Thoracic aorta (tissue), 2 donors: ENCODE measurements at places on chromosomes 13 and 19. TPM values are rescaled to one million over a fixed set of nuclear protein-coding genes. Genes with fewer than 3 reads are reported as not detected.

Gene DLEU7
- 0.14 TPM for total RNA-seq

DNA sequence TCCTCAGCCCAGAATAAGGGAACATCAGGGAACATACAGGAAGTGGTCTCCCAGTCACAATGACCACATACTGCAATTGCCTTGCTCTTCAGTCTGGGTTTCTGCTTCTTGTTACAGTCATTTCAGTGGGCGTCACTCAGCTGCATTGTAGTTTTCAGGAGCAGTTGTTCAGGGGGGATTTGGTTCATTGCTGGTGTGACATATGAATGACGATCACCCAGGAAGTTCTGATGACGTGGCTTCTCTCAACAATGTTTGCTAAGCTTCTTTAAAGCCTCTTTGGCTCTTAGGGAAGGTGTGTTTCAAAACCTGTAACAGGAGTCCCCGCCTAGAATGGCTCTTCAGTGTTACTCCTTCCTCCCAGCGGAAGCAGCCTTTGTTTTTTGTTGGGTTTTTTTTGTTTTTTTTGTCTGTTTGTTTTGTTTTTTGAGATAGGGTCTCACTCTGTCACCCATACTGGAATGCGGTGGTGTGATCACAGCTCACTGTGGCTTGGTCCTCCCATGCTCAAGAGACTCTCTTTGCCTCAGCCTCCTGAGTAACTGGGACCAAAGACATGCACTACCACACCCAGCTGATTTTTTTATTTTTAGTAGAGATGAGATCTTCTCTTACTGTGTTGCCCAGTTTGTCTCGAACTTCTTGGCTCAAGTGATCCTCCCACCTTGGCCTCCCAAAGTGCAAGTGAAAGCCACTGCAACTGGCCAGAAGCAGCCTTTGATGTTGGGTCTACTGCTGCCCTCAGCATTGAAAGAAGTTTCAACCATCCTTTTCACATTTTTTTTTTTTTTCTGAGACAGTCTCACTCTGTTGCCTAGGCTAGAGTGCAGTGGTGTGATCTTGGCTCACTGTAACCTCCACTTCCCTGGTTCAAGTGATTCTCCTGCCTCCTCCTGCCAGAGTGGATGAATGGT, 1.4 kb upstream of the SCEL start:
- no peak for DNase-seq

- DNase-seq: no peak
Observed at GRCh38 chr13:33179463-33179862, 106.1 kb downstream of the STARD13 start.

DNA sequence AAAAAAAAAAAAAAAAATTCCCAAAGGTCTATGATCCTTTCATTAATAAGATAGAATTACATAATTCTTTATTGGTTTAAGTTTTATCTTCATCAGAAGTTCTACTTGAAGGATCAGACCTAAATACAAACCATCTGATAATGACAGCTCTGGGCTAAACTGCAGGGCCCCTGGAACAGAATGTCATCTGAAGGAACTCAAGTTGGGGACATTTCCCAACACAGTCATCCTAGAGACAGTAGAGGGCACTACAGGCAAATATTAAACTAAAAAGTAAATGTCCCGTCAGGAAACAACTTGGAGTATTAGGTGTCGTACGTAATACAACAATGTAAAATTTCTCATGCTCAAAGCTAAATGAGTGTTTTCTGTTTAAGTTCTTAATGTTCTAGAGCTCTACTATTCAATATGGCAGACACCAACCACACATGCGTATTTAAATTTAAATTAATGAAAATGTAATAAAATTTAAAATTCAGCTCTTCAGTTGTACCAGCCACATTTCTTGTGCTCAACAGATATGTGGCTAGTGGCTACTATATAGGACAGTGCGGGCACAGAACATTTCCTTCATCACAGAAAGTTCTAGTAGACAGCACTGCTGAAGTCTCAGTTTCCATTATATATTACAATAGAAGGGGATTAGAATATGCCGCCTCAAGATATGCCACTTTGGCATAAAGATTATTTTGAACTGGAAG, 21.8 kb upstream of the NAXD start:
- no peak for DNase-seq

Gene ACP7
- total RNA-seq: not detected

DNA sequence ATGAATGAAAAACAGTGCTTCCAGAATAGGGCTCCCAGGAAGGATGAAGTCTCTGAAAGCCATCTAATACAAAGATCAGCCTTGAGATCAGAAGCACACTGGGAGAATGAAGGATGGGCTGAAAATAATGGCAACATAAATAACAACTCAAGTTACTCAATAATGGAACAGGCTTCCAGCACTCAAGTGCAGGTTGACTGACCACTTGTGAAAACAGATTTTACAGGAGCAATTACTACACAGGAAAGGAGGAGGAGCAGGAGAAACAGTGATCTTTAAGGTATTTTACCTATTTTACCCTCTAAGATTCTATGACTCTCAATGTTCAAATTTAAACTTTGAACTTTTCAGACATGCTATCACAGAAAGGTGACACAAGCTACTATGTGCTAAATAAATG, 106.0 kb downstream of the USP12 start:
- no peak for DNase-seq

DNA sequence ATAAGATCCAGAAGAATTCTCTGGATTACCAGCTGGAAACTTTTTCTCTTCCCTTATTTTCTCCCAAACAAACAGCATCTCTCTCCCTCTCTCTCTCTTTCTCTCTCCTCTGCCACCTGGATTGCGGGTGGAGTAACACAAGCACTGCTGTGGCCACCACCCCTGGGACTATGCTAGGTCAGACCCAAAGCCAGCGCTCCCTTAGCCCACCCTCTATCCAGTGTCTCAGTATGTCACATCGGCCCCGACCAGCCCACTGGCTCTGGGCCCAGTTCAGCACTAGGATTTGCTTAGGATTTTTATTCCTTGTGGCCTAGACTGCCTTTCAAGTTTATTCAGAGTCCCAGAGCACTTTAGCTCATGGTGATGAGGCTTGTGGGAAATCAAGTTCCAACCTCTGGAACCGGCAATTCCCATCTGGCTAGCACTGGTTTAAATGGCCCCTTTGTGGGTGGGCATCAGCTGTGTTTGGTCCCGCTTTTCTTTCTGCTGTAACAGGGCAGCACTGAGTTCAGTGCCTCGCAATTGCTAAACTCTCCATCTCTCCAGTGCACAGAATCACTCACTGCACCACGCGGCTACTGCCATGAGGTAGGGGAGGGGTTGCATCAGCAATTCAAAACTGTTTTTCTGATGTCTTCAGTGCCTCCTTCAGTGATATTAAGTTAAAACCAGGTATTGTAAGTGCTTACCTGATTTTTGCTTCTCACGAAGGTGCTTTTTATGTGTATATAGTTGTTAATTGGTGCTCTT, 1623.1 kb downstream of the SLITRK5 start:
- DNase-seq: no peak

DNA sequence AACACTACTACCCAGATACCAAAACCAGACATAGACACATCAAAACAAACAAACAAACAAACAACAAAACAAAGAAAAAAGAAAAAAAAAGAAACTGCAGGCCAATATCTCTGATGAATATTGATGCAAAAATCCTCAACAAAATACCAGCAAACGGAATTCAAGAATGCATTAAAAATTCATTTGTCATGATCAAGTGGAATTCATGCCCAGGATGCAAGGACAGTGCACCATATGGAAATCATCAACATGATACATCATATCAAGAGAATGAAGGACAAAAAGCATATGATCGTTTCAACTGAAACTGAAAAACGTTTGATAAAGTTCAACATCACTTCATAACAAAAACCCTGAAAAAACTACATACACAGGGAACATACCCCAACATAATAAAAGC, 48.9 kb upstream of the CEACAM21 start:
- no peak for DNase-seq

- no peak for DNase-seq
Observed at GRCh38 chr19:3710265-3710812, 2.2 kb downstream of the TJP3 start.

- DNase-seq: no peak
Observed at GRCh38 chr19:13037161-13037560, 41.9 kb downstream of the NFIX start.

Gene IZUMO2
- not detected for total RNA-seq

DNA sequence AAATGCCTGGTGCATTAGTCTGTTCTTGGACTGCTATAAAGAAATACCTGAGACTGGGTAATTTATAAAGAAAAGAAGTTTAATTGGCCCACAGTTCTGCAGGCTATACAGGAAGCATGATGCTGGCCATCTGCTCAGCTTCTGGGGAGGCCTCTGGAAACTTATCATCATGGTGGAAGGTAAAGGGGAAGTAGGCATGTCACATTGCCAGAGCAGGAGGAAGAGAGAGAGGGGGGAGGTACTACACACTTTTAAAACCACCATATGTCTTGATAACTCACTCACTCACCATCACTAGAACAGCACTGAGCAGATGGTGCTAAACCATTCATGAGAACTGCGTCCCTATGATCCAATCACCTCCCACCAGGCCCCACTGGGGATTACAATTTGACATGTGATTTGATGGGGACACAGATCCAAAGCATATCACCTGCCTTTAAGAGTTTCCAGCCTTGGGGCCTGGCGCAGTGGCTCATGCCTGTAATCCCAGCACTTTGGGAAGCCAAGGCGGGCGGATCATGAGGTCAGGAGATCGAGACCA, 219.0 kb downstream of the KATNAL1 start:
- no peak for DNase-seq

DNA sequence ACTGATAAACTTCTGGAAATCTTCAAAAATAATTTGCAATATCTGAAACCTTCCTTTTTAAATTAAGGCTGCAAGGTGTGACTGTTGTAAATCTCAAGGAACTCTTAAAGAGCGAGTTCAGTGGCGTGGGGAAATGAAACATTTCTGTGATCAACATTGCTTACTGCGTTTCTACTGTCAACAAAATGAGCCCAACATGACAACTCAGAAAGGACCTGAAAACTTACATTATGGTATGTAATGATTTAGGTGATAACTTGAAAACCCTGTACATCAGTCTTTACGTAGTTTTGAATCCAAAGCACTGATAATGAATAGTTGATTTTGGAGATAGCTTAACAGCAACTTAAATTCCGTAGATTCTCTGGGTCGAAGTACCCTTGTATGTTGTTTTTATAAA, 92.8 kb downstream of the ZMYM2 start:
- DNase-seq: no peak

Gene IGSF23
- total RNA-seq: not detected

Gene OVOL3
- not detected for total RNA-seq

Gene ZNF230
- 7.9 TPM for total RNA-seq

DNA sequence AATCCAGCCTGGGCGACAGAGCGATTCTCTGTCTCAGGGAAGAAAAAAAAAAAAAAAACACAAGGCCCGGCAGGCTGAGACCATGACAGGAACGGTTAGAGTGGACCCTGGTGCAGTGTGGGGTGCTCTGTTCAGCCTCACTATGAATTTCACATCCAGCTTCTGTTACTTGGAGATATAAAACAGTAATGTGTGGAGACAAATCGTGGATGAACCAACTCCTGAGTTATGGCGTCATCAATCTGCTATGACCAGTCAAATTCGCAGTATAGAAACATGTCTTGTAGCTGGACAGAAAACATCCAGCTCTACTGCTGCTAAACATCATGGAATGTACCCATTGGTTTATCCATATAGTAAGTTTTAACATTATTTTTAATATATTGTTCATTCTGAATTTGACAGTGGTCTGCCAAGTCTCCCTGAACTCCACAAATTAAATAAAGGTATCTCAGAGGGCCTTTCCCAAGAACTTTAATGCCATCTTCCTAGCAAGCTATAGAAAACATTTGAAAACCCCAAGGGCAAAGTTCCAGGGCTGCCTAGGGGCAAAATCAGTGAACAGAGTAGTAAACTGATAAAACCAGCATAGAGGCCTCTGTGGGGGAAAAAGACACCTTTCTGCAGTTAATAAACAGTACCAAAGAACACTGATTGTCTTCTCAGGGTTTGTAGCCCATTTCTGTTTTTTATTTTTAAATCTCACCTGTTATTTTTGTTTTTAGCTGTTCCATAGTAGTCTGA, 75.8 kb downstream of the LRCH1 start:
- no peak for DNase-seq

Gene IQCN
- 8.7 TPM for total RNA-seq

DNA sequence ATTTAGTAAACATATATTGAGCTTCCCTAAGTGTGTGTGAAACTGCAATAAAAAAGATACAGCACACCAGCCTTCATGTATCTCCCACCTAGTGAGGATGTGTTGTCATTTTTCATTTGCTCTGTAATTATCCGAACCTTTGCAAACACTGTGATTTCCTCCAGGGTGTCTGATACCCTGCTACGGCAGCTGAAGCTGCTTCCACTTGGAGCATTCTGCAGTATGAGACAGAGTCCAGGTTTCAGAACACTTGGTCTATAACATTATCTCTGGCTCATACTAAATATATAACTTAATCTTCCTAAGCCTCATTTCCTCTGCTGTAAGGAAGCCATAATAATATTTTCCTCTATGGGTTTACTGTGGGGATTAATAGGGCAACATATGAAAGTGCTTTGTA, 1338.1 kb upstream of the SLC10A2 start:
- DNase-seq: no peak

DNA sequence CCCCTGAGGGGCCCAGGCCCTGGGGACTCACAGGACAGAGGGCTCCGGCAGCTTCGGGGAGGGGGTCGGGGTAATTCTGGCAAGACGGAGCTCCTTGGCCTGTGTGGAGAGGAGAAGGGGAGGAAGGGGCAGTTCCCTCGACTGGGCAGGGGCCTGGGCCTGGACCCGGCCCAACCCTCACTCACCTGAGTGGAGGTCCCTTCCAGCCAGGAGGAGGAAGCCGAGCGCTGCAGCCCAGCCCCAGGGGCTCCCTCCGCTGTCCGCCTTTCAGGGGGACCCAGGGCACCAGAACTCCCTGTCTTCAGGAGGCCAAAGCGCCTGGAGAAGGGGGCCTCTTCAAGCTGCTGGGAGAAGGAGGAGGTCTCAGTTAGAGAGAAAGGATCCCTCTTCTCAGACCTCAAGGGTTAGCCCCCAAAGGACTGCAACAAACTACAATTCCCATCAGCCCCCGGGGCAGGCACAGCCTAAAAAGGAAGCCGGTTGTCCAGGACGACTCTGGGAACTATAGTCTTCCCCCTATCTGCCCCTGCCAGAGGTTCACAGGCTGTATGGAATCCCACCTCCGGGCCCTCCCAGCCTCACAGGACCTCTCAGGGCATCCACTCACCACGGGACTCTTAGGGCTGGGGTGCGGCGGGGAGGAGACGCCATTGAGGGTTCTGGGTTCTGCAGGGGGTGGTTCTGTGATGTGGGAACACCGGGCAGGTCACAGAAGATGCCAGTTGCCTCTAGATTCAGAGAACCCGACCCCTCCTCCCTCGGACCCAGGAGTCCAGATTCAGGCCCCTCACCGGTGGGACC, 19.8 kb downstream of the EPS8L1 start:
- no peak for DNase-seq

- DNase-seq: no peak
Observed at GRCh38 chr19:30549151-30549550, 177.0 kb downstream of the ZNF536 start.
